Neural cell (in vitro differentiated cells): ENCODE measurements at places on chromosomes 7 and 10. TPM values are rescaled to one million over a fixed set of nuclear protein-coding genes. Genes with fewer than 3 reads are reported as not detected.

The UNCX gene
- polyA plus RNA-seq, result 1.6 TPM in 2 replicates

The CAMK1D gene
- polyA plus RNA-seq, result 13.8 and 18.6 TPM in 2 replicates

The SH2D4B gene
- polyA plus RNA-seq, result 1.4 and 1.6 TPM in 2 replicates

The RBM28 gene
- polyA plus RNA-seq, result 18.9 and 33.8 TPM in 2 replicates

The HECW1 gene
- polyA plus RNA-seq, result 11.7 and 13.8 TPM in 2 replicates

The SLC26A3 gene
- polyA plus RNA-seq, result not detected in 2 replicates

The FOXI2 gene
- polyA plus RNA-seq, result not detected in 2 replicates

The PLAU gene
- polyA plus RNA-seq, result 1.1 and 1.5 TPM in 2 replicates

The SPDYE11 gene
- polyA plus RNA-seq, result 0.48 and 0.87 TPM in 2 replicates

The ZRANB1 gene
- 47.7 and 49.4 TPM in 2 replicates for polyA plus RNA-seq

The TMEM254 gene
- polyA plus RNA-seq, result 24.3 and 25.7 TPM in 2 replicates

The OR9A2 gene
- polyA plus RNA-seq, result not detected in 2 replicates

The FOXK1 gene
- polyA plus RNA-seq, result 7.4 and 7.7 TPM in 2 replicates

The CCL24 gene
- not detected in 2 replicates for polyA plus RNA-seq

The CYP2E1 gene
- 1.7 and 4.0 TPM in 2 replicates for polyA plus RNA-seq

The FEZF1 gene
- polyA plus RNA-seq, result 0.78 and 1.1 TPM in 2 replicates

The MACC1 gene
- 0.20 and 0.22 TPM in 2 replicates for polyA plus RNA-seq

The LIPM gene
- not detected in 2 replicates for polyA plus RNA-seq

The SLC39A12 gene
- polyA plus RNA-seq, result not detected in 2 replicates

The VWDE gene
- polyA plus RNA-seq, result 0.27 and 0.48 TPM in 2 replicates

The PRKCQ gene
- 0.26 and 0.61 TPM in 2 replicates for polyA plus RNA-seq

The BAMBI gene
- 0.54 and 1.6 TPM in 2 replicates for polyA plus RNA-seq

The PRKAR2B gene
- polyA plus RNA-seq, result 249 and 297 TPM in 2 replicates

The BET1 gene
- 49.6 and 49.9 TPM in 2 replicates for polyA plus RNA-seq

The ITGB8 gene
- polyA plus RNA-seq, result 11.2 and 12.2 TPM in 2 replicates

The GNGT1 gene
- not detected in 2 replicates for polyA plus RNA-seq

The ARHGEF5 gene
- polyA plus RNA-seq, result not detected in 2 replicates

The MBLAC1 gene
- polyA plus RNA-seq, result 6.4 and 10.1 TPM in 2 replicates

The TMEM229A gene
- polyA plus RNA-seq, result 0.31 and 0.94 TPM in 2 replicates

The CRPPA gene
- 0.05 and 0.12 TPM in 2 replicates for polyA plus RNA-seq

The PLXDC2 gene
- 2.3 and 3.4 TPM in 2 replicates for polyA plus RNA-seq

The PON3 gene
- not detected in 2 replicates for polyA plus RNA-seq

The NPTX2 gene
- 0.98 and 1.4 TPM in 2 replicates for polyA plus RNA-seq

The LIPJ gene
- 0.15 and 0.16 TPM in 2 replicates for polyA plus RNA-seq

The OLAH gene
- not detected in 2 replicates for polyA plus RNA-seq

The MSS51 gene
- polyA plus RNA-seq, result 4.7 and 8.3 TPM in 2 replicates

The TUBB8 gene
- 0.46 and 0.69 TPM in 2 replicates for polyA plus RNA-seq

The EPDR1 gene
- polyA plus RNA-seq, result 0.10 and 1.7 TPM in 2 replicates

The PDIA4 gene
- 41.8 and 45.6 TPM in 2 replicates for polyA plus RNA-seq

The EN2 gene
- not detected in 2 replicates for polyA plus RNA-seq

The HECTD2 gene
- 78.8 and 87.6 TPM in 2 replicates for polyA plus RNA-seq

The PTPRZ1 gene
- 11.8 and 14.0 TPM in 2 replicates for polyA plus RNA-seq

The PYROXD2 gene
- 0.11 and 0.80 TPM in 2 replicates for polyA plus RNA-seq

The TMEM72 gene
- polyA plus RNA-seq, result 1.4 TPM in 2 replicates

The FZD1 gene
- polyA plus RNA-seq, result 2.9 and 3.7 TPM in 2 replicates

The ANKRD26 gene
- 14.7 and 14.9 TPM in 2 replicates for polyA plus RNA-seq

The IDI1 gene
- polyA plus RNA-seq, result 276 and 307 TPM in 2 replicates

The NACAD gene
- polyA plus RNA-seq, result 8.5 and 14.5 TPM in 2 replicates

The NANOS1 gene
- 26.0 and 29.1 TPM in 2 replicates for polyA plus RNA-seq

The RNF32 gene
- 1.8 and 2.6 TPM in 2 replicates for polyA plus RNA-seq

The SLC13A4 gene
- 1.4 TPM in 1 of 2 replicates, not detected in the other for polyA plus RNA-seq

The BMPER gene
- 2.1 and 3.1 TPM in 2 replicates for polyA plus RNA-seq

The ACHE gene
- polyA plus RNA-seq, result 12.2 and 14.3 TPM in 2 replicates

The ECHDC3 gene
- 0.64 TPM in 1 of 2 replicates, not detected in the other for polyA plus RNA-seq

The AZGP1 gene
- polyA plus RNA-seq, result not detected in 2 replicates

The BTBD16 gene
- not detected in 2 replicates for polyA plus RNA-seq
